ENCODE measurements at places on chromosomes 11 and 22.

DNA sequence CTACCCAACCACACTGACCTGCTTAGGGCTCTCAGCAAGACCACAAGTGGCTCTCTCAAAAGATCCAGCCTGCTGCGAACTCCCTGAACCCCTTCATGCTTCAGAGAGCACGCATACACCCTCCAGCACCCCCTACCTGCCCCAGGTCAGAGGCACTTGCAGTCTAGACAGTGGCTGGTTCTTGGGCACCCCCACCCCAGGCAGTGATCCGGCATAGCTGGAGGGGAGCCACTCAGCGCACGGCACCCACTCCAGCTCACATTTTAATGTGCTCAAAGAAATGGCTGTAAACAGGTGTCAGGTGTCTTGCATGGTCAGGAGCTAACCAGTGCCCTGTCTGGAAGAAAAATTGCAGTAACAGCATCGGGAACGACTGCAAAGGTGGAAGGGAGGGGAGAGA lies 140.8 kb downstream of the PKNOX2 start:
- no peak for DNase-seq

DNA sequence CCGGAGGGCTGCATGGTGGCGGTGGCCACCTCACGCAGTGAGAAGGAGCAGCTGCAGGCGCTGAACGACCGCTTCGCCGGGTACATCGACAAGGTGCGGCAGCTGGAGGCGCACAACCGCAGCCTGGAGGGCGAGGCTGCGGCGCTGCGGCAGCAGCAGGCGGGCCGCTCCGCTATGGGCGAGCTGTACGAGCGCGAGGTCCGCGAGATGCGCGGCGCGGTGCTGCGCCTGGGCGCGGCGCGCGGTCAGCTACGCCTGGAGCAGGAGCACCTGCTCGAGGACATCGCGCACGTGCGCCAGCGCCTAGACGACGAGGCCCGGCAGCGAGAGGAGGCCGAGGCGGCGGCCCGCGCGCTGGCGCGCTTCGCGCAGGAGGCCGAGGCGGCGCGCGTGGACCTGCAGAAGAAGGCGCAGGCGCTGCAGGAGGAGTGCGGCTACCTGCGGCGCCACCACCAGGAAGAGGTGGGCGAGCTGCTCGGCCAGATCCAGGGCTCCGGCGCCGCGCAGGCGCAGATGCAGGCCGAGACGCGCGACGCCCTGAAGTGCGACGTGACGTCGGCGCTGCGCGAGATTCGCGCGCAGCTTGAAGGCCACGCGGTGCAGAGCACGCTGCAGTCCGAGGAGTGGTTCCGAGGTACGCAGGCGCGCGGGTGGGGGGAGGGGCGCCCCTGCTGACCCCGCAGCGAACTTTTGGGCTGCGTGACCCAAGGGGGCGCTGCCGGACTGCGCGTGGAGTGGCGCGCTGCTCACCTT lies 670 bp downstream of the NEFH start:
- peak; percentile 12 for DNase-seq

- no peak for DNase-seq
Observed at GRCh38 chr11:125433454-125434121, 62.5 kb downstream of the FEZ1 start.

- no peak for DNase-seq
Observed at GRCh38 chr11:63940786-63941185, 2.0 kb downstream of the NAA40 start.

GRCh38 chr11:74838188-74838587 lies 89.5 kb downstream of the RNF169 start:
- no peak for DNase-seq

GRCh38 chr22:36552289-36552688 lies 23.3 kb upstream of the EIF3D start:
- DNase-seq, result no peak

- no peak for DNase-seq
Observed at GRCh38 chr11:20762116-20762844, 92.9 kb downstream of the NELL1 start.

- DNase-seq, result no peak
Observed at GRCh38 chr11:111949519-111950426, 12.6 kb downstream of the DIXDC1 start.

- no peak for DNase-seq
Observed at GRCh38 chr11:10937385-10937771, 79.5 kb upstream of the ZBED5 start.

- no peak for DNase-seq
Observed at GRCh38 chr11:48683226-48683720, 194.7 kb downstream of the OR4A47 start.

DNA sequence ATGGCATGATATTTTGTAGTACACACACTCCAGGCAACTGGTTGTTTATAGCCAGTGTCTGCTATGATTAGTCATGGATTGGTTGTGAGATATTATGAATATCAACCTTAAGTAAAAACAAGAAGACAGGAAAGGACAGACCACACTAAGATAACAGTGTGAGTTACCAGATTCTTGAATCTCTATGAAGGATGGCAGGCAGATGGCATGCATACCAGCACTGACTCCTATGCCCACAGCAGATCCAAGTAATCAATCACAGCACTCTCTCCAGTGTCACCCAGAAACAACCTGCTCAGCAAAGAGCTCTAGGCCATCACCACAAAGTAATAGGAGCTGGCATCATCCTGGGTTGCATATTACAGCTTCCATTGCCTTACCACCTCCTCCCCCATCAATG lies 116.6 kb downstream of the GALNT18 start:
- no peak for DNase-seq

DNA sequence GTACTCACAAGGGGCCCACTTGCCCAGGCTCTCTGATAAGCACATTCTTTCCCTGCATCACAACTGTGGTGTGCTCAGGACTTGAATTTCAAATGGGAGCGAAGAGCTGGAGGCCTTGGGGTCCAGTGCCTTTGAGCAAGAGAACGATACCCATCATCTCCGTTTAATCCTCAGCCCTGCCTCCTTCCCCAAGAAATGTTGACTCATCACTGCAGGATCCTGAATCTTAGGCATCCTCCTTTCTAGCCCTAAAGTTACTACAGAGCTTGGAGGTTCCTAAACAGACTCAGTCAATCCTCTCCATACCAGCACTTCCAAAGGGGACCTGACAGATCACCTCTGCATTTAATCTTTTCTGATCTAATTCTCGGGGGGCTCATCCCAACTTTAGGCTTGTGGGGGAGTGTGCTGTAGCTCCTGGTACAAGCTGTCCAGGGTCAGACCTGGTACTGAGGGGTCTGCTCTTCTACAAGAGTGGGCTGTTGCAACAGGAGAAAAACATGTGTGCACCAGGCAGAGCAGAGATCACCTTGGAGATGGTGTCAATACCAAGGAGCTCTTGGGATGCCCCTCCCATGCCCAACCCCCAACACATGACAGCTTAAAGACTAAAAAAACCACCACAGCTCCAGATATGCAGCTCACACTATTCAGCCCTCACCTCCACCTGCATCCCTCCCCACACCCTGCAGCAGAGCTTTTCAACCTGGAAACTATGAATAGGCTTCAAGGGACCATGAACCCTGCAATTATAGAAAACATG lies 3.9 kb upstream of the PRG2 start:
- no peak for DNase-seq

DNA sequence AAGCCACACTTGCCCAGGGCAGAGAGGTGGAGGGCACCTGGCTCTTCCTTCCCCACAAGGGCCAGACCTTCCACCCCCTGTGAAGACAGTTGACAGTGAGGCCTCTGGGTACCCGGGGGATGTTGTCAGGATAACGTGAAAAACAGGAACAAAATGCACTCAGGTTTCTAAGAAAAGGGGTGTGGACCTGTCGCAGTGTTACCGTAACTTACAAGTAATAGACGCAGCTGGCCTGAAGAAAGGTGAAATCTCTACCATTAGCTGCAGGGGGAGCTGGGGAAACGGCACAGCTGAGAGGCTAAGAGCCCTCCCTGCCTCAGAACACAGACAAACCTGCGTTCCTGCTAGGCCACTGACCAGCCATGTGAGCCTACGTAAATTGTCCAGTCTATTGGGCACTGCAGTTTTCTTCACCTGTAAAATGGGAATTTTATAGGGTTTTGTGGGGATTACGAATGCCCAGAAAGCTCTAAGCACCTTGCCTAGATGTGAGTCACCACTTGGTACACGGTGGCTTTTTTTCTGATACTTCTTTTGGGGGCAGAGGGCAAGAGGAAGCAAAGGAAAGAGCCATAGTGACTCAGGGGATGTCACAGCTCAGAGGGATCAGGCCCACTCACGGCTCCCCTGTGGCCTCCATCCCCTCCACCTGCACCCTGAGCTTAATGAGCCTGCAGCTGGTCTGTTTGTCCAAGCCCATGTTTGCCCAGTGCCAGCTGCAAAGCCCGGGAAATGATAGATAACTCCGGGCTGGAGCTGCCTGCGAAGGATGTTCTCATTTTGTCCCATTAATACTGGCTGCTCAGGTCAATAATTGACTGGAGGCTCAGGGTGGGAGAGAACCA lies 18.4 kb upstream of the CABP7 start:
- DNase-seq, result no peak

DNA sequence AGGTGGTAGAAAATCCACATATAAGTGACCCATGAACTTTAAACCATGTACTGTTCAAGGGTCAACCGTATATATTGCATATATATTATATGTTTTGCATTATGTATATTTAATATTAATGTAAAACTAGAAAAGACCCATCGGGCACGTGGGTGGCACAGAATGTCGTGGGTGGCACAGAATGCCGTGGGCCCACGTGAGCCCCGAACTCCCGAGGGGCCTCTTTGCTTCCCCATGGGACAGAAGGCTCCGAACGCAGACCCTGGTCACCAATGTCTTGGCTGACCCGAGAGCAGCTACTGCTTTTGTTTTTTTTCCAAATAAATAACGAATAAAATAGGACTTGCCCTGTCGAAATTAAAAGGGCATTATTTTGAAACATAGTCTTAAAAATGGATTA lies 415.4 kb downstream of the BRD1 start:
- no peak for DNase-seq

GRCh38 chr11:102010776-102011494 lies 36.3 kb upstream of the CFAP300 start:
- DNase-seq, result no peak

DNA sequence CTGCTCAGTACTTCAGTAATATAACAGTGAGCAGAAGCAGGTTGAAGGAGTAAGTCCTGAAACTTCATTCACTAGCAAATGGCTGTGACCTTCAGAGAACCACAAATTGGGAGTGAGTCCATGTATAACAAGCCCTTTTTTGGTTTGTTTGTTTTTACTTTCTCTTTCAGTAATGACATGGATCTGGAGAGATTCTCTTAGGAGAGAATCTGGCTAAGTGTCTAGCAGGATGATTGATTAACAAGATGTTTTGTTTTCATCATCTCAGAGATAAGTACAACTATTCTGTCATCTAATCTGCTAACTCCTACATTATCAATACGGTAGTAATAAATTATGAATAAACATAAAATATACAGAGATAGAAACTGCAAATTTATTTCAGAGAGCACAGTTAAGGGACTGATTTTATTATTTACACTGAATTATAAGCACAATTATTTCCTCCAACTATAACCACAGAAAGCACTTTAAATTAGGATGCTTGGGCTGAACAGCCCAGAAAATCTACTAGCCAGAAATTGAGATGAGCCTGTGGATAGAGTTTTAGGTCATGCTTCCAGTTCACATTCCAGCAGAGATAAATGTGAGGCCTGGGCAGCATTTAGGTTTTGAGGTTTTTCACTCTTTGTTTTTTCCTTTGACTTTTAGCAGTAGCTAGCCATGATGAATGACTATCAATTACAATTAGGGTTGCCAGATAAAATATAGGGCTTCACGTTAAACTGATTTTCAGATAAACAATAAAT lies 429.3 kb upstream of the FAT3 start:
- DNase-seq, result no peak

All from stimulated activated naive CD4-positive, alpha-beta T cell treated with Interleukin-2 at 50 U/mL for 16 hours (primary cell).